ENCODE measurements at places on chromosomes 16 and 17.

GRCh38 chr17:14922411-14922810, 342.7 kb downstream of the PMP22 start:
- DNase-seq = no peak

DNA sequence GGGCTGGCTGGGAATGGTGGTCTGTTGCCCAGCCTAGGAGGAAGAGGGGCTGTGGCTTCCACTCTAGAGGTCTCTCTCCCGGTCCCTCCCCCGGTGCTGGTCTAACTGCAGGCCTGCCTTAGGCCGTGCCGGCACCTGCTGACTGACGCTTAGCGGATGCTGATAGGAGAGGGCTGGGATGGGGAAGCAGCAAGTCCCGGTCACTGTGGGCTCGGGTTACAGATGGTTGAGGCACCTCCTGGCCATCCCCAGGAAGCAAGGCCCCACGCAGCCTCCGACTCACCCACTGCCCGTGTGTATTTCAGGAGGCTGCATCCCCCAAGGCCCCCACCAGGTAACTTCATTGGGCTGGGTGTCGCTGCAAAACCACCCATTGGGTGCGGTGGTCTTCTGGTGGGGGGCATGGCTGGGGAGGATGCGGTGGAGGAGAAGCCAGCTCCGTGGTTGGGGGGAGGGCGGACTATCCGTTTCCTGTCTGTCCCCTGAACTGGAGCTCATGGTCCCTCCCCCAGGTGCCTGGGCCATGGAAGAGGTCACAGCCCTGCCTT, 278.9 kb downstream of the SEC14L1 start:
- no peak for DNase-seq

GRCh38 chr17:58369214-58370031, 17.4 kb upstream of the SUPT4H1 start:
- DNase-seq = no peak

DNA sequence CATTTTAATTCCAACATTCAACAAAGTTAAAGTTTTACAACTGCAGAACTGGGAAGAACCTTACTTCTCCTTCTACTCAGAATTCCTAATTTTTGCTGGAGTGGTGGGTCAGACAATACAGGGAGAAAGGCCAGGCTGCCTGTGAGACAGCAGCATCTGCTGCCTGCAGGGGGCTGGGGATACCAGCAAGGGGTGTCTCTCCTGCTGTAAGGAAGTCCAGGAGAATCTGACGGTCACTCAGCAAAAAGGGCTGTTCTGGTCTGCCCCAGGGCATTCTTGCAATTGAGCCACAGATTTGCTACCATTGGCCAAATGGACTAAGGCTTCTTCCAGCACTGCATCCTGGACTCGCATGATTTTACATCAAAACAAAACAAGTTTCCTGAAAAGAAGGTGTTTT, 426.6 kb upstream of the CDH11 start:
- no peak for DNase-seq

GRCh38 chr17:75109046-75109406, 743 bp upstream of the ARMC7 start:
- DNase-seq = no peak

GRCh38 chr17:59002126-59002525, 104.6 kb downstream of the TRIM37 start:
- DNase-seq = no peak

GRCh38 chr16:23663918-23664317, 14.8 kb upstream of the PLK1 start:
- no peak for DNase-seq

DNA sequence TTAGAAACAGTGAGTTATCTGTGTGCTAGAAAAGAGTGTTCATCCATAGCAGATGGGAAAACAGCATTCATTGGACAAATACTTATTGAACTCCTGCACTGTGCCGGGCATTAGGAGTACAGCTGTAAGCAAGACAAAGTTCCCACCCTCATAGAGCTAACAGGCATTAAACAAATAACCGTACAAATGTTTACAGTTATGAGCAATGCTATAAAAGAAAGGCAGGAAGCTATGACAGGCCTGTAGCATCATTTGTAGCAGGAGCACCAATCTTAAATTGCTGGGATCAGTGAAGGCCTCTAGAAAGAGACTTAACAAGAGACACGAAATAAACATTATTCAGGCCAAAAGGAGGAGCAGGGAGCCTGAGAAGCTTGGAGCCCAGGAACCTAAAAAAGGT, 15.6 kb downstream of the SDR42E1 start:
- no peak for DNase-seq

GRCh38 chr17:71412803-71413202, 708.0 kb upstream of the SOX9 start:
- DNase-seq = peak; percentile 68

- no peak for DNase-seq
Measured at GRCh38 chr16:75494184-75494583, 1.1 kb downstream of the CHST6 start.

DNA sequence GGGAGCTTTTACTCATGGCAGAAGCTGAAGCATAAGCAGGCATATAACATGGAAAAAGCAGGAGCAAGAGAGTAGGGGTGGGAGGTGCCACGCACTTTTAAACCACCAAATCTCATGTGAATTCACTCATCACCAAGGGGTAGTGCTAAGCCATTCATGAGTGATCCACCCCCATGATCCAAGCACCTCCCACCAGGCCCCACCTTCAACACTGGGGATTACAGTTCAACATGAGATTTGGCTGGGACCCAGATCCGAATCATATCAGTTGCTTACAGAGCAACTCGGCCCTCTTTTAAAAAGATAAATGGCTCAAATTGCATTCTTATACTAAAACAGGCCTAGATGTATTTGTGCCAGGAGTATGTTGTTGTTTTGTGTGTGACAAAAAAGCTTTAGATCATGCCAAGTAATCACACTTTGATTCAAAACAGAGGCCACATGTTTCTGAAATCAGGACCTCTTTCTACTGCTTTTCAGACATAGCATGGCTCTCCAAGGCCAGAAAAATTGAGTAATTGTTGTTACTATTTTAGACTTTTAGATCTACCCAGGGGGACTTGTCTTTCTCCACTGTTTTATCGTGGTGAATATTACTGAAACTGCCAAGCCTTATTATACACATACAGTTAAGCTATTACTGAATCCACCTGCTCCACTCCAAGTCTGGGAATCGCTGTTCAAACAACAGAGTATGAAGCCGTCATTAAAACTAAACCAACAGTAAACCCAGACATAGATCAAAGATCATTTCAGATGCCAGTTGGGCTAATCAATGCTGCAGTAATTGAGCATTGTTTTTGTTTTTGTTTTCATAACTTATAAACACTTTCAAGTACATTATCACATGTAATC, 163.3 kb downstream of the KCNJ2 start:
- no peak for DNase-seq

DNA sequence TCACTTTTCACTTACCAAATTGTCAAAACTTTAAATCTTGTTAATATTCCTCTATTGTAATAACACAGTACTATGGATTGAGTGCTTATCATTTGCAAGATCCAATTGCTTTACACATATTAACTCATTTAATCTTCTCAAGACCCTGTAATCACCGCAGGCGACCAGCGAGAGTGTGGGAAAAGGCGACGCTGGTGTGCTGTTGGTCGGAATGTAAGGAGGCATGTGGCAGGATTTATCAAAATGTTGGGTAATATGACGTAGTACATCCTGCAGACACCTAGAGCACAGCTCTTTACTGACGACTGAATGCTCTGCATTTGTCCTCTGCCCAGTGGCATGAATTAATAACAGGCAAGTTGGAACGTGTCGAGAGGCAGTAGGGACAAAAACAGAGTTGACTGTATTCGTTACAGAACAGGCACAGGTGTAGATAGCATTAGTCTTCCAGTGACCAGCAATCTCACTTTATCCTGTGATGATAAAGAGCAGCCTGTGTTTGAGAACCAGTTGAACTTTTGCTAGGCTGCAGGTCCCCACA, 80.3 kb downstream of the TNRC6C start:
- DNase-seq = no peak

- DNase-seq = no peak
Measured at GRCh38 chr16:25340973-25341372, 83.3 kb upstream of the ZKSCAN2 start.

DNA sequence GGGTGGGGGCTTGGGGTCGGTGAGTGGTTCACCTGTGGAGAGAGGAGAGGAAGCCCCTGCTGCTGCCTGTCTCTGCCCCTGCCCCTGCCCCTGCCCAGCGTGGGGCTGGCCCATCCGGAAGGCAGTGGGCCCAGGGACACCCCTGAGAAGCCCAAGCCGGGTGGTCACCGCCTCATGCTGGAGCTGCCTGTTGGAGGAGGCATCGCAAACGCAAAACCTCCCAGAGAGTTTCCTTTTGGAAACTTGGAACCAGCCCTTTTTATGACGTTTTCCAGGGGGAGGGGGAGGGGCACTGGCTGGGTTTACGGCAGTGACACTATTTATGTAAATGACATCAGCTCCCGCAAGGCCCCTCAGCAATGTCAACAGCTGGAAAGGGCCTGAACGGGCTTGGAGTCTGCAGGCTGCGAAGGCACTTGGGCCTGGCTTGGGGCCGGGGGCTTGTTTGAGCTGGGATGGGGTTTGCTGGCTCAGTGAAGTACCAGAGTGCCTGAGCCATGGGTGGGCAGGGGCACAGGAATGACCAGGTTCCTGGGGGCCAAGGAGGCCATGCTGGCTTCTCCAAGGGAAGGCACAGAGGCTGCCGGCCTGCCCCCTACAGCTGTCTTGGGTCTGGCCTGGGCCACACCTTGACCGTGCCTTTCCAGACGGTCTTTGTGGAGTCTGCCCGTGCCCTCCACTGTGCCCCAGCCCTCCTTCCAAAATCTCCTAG, 219.5 kb downstream of the NTN1 start:
- no peak for DNase-seq

- DNase-seq = no peak
Measured at GRCh38 chr16:560701-561412, 663 bp downstream of the PRR35 start.

- DNase-seq = no peak
Measured at GRCh38 chr16:82368041-82368440, 198.0 kb upstream of the MPHOSPH6 start.

DNA sequence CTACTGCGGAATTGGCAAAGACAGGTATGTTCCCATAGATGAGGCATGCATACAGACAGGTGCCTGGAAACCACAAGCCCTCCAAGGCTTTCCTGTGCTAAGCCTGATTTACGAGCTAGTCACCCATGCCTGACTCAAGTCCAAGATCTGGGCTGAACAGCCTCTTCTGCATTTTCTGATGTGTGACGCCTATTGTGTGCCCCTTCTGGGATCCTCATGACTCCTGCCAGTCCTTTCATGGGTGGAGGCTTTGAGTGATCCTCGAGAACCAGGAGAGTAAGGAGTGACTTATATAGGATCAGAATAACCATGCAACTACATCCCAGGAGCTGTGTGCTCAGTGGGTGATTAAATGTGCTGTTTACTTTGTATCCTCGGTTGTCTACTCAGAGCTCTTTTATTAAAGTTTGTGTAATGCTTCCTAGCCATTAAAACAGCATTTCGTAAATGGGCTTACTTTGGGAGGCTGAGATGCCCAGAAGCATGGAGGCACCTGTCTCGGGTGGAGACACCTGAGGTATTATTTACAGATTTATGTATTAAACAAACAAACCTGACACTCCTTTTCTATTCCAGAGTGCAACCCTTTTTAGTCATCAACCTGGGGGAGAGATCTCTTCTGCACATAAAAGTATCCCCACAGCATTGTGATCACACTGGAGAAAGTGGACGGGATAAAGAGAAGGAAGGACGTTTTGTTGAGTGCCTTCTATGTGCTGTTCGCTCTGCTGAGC, 373.0 kb upstream of the DYNLRB2 start:
- DNase-seq = no peak

GRCh38 chr16:27317320-27317719, 3.5 kb downstream of the IL4R start:
- DNase-seq = no peak

DNA sequence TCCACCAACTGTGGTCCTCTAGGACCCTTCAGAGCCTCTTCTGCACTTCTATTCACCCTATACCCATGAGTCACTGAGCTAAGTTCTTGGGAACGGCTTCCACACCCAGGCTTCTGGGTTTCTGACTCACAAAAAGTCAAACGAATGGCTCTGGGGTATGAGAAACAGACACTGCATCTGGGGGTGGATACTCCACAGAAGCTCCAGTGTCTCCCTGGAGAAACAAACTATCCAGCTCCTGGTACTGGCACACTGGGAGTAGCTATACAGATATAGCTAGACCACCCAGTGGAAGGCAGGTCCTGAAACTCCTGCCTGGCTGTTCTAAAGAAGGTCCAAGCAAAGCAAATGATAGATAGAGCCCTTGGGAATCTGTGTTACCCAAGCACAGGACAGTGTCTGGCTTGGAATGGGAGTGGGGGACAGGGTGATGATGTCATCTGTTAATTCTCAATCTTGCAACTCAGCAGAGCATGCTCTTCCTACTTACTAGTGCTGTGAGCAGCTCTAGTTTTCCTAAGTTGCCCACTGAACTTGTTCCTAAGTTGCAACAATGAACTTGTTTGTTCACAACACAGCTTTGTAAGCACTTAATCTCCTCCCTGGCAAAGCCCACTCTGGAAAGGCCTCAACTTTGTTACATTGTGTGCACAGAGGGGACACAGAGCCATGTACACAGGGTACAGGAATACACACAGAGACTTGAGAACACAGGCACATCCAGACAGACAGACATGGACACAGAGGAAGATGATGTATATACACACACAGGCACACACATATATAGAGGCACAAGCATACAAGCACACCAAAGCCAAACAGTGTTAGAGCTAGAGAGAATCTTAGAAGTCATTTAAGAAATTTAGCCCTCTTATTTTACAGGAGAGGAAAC, 6.7 kb downstream of the MMP28 start:
- DNase-seq = no peak

GRCh38 chr17:61291451-61292285, 108.0 kb upstream of the TBX2 start:
- no peak for DNase-seq

DNA sequence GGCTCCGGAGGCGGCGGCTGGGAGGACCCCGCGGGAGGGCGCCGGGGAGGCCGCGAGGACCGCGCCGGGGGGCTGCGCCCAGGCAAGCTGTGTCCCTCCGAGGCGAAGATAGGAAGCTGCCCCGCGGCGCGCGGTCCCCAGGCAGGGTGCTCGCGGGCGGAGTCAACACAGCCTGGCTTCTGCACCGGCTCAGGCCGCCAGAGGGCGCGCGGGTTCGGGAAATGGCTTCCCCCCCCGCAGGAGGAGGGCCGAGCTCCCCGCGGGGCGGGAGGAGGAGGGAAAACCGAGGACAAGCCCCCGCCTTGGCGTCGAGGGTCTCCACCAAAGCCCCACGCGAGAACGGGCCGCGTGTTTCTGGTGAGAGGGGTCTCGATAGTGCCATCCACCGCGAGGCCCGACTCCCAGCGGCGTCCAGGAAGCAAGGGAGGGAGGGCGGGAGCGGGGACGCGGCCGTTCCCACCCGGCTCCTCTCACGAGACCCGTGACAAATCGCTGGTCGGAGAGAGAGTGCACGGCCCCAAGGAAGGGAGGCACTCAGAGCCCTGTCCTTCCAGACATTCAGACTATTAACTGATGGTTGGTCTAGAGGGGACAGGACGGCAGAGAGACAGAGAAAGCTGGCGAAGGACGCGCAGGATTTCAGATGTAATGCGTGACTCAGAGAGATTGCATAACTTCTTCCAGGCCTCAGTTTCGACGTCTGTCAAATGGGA, 64.4 kb upstream of the DNAJA2 start:
- peak; percentile 29 for DNase-seq

Measured in smooth muscle cell of the brain vasculature (primary cell).